ENCODE measurements at places on chromosomes 12 and 14.

- no peak for DNase-seq
Measured at GRCh38 chr12:97112136-97112535, 205.1 kb downstream of the NEDD1 start.

GRCh38 chr12:124566997-124567672 is at the start of gene NCOR2:
TSS of gene NCOR2 (minus strand) at chr12:124567612. CDS start at chr12:124495251, 72,361 bp downstream.
- DNase-seq = no peak

DNA sequence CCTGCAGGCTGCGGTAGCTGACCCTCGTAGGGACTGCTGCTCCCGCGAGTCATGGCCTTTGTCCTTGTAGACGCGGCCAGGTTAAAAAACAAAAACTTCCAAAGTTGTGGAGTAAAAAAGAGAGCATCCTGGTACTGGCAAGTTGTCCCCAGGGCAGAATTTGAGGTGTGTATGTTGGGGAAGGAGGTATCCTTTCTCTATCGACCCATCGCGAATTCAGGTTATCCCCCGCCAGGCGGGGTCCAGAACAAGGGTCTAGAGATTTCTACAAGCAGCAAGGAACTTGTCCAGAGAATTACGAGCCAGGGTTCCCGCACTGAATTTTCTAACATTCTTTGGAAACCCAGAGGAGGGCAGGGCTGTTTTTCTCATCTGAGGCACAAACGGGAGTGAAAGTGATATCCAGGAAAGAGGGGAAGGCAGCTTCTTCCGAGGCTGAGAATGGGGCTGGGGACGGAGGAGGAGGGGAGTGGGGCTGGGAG is 16.3 kb downstream of the TBX3 start:
- no peak for DNase-seq

DNA sequence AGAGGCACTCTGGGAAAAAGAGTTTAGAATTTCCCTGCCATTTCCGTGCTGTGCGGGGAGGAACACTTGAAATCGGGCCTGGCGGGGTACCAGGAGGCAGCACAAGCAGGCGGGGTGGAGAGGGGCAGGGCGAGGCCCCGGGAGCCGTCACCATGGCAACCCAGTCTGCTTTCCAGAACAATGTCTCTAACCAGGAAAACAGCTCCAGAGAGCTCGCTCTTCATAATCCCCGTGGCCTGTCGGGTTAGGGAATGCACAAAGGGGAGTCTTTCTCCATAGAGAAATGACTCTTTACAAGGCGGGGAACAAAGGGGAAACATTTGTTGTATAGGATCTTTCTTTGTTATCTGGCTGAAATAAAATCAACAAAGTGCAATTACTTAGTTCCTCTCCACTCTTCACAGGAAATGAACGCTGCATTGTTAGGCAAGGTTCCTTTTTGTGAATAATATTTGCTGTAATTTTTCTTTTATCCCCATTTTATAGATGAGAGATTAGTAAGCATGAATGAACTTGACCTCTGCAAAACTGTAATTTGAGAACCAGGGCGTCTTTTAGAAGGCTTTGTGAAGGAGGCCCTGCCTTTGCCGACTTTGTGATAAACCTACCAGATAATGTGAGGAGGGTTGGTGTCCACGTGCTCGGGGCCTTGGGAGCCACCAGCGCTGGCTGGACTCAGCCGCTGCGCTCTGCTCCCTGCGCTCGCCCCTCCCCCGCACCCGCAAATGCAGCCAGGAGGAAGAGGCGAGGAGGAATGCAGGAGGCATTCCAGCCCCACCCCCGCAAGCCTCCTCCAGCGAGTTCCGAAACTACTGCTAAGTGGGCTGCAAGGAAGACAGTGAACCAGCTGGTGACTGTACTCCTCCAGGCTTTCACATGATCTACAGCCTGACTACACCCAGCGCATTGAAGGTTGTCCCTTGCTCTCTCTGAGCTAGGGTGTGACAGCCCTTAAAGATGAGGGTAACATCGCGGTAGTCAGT is 105.2 kb upstream of the ATF7IP start:
- no peak for DNase-seq

GRCh38 chr12:123475246-123475703 is 17.3 kb downstream of the SNRNP35 start:
- no peak for DNase-seq

DNA sequence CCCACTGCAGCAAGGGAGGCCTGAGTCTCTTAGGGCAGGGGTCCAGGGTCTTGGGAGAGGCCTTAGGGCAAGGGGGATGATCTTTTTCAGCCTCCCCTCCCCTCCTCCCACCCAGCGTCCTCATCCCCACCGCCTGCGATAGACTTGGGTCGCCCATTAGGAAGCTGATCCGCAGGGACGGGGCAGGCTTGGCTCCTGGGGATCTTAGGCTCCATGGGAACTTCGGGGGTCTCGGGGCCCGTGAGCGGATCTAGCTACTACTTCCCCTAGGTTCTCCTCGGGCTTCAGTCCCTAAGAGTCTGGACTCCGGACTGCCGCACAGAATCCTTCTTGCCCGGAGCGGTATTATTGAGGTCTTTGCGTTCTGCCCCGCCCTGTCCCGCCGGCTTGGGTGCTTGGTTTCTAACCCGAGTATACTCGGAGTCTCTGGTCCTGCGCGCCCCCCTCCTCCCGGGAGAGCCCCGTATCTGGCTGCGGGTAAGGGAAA is 2.2 kb upstream of the PTHLH start:
- DNase-seq = no peak

DNA sequence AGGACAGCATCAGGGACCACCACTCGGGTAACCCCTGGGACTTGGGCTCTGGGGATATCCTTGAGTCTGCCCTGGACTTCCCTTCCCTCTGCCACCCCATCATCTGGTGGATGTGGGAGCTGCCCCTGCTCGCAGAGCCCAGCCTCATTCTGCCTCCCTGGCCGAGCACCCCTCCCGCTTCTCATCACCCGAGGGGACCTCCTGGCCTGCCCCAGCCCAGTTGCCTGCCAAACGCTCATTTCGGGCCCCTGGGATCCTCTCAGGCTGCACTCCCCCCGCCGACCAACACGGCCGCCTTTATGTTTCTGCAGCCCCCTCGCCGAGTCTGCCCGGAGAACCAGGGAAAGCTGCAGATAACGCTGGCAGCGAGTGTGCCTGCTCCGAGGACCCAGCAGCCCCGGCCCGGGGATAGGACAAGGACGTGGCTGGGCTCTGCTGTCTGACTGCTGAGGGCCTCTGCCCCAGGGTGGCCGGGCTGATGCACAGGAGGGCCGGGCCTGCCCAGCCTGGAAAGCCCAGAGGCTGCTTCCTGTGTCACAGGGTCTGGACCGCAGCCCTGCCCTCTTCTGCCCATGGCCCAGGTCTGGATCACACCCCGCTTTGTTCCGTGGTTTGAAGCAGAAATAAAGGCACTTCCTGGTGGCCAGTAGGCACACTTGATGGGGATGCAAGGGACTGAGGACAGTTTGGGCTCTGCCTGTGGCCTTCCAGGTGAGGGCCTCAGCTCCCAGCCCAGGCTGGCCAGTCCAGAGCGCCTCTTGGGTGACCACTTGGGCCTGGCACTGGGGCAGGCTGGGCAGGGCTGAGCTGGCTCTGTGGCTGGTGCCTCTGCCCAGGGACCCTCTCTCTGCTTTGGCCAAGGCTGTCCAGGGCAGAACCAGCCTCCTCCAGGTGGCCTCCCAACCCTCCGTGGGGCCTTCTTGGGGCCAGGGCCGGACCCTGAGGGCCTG is 4.9 kb upstream of the EXOC3L4 start:
- no peak for DNase-seq

- DNase-seq = no peak
Measured at GRCh38 chr14:72643317-72643801, 250.5 kb downstream of the DPF3 start.

DNA sequence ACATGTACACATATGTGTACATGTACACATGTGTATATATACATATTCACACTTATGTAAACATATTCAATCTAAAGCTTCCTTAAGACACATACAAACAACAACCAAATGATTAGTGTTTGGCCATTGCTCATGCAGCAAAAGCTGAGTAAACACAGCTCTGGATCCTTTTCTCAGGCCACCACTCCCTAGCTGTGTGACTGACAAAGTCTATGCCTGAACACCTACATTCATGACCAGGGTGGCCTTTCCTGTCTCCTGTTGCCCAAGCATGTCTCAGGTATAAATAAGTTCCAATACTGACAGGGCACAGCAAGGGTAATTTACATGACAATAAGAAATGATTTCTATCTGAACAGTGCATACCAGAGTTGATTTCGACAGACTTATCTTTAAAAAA is 1.4 kb upstream of the PTPRO start:
- no peak for DNase-seq

GRCh38 chr14:53646925-53647324 is 309.7 kb downstream of the BMP4 start:
- no peak for DNase-seq

DNA sequence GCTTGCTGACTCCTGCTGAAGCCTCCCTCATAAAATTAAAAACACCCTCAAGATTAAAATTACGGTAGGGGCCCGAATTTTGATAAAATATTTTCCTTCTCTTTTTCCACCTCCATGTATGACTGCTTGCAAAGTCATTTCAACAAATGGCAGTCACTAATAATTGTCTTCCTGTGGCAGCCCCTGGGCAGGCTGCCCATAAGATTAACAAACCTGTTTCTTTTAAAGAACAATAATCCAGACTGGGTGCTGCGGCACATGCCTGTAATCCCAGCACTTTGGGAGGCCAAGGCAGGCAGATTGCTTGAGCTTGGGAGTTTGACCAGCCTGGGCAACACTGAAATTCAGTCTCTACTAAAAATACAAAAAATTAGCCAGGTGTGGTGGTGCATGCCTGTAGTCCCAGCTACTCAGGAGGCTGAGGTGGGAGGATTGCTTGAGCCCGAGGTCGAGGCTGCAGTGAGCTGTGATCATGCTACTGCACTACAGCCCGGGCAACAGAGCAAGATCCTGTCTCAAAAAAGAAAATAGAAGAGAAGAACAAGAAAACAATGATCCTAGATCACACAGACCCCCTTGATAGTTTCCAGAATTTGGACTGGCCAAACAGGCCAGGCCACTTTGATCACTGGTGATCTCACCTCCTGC is 8.7 kb downstream of the SAV1 start:
- DNase-seq = no peak

DNA sequence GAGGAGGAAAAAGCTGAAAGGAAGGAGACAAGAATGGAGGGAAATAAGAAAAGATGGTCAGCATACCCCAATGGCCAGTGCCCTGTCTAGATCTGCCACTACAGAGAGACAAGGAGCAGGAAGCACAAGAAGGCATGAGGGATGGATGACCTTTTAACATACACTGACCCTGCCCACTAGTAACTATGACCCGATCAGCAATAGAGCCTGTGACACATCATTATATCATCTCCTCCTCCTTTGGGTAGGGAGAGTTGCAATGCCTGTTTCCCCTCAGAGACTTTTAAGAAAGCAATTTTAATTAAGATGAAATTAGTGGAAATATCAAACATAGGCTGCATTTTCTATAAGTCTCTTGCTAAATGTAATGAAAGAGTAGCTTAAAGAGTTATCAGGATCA is 4.7 kb upstream of the SLC2A13 start:
- no peak for DNase-seq

DNA sequence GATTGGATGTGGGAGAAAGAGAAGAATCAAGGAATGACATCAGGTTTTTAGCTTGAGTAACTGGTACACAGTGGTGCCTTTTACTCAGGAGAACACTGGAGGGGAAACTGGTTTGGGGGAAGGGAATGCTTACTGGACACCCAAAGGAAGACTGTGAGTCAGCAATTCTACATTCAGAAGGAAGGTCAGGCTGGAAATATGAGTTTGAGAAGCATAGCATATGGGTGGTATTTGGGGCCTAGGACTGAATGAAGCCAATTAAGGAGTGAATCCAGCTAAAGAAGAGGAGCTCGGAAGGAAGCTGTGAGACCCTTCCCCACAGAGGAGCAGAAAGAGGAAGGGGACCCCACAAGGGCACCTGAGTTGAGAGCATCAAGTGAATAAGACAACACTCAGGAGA is 35.4 kb downstream of the DMAC2L start:
- no peak for DNase-seq

GRCh38 chr12:49028666-49029275 is 10.2 kb upstream of the PRKAG1 start:
- DNase-seq = no peak

DNA sequence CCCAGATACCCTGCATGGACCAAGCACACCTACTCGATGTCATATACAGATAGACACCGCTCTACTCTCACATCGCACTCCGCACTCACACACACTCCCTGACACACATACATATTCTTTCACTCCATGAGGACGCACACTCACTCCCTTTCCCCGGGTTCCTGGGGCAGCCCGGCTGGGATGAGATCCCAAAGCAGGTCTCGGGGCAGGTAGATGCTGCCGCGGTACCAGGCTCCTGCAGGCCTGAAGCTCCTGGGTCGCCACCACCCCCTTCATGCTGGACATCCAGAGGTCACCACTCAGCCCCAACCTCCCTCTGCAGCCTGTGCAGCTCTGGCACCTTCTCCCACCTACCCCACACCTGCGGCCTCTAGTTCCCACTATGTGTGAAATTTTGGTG is 2.3 kb downstream of the C1QL4 start:
- no peak for DNase-seq
